ENCODE measurements at places on chromosomes 4 and X.

- no peak for ATAC-seq
Measured at GRCh38 chr4:13617801-13618200, 9.7 kb downstream of the BOD1L1 start.

GRCh38 chr4:88006956-88007303 is 505 bp upstream of the PKD2 start:
- ATAC-seq = no peak

DNA sequence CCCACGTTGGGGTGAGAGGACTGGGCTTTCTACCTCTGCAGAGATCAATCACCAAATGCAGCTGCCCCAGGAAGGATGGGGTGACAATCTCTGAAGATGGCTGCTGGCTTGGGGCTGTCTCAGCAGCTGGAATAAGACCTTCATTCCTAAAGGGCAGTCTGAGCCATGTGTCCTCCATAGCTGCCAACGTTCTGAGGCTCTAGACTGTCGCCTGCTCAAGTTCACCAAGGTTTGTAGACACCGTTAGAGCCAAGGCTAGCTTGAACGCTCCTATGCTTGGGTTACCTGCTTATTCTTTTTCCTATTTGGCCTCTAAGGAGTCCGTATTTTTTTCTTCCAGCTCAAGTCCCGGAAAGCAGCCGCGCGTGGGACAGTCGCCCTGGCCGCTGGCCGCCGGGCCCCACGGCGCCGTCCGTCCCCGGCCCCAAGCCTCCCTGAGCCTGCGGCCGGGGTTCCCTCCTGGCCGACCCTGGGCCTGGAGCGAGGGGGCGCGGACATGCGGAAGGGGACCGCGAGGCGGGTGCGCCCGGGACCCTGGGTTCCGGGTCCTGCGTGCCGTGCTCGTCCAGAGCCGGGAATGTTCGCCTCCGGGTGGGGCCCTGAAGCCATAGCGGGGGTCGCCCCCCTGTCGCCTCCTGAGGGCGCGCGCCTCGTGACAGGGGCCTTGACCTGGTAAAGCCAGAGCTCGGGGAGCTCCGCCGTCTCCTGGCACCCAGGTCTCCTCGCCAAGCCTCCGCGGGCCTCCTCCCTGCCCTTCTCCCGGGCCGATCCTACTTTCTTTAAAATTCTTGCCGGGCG is 23.3 kb downstream of the MRFAP1 start:
- ATAC-seq = no peak

DNA sequence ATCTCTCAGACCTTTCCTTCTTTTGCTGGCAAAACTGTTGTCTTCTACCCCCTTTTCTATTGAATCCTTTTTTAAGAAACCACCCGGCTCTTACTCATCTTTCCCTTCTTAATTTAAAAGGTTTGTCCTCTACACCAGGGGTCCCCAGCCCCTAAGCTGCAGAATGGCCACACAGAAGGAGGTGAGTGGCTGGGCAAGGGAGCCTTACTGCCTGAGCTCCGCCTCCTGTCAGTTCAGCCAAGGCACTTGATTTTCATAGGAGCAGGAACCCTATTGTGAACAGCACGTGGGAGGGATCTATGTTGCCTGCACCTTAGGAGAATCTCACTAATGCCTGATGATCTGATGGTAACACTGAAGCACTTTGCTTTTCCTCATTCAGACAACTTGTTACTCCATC is 726.3 kb upstream of the INTU start:
- ATAC-seq = no peak

- no peak for ATAC-seq
Measured at GRCh38 chrX:43676971-43677572, 21.0 kb downstream of the MAOA start.

DNA sequence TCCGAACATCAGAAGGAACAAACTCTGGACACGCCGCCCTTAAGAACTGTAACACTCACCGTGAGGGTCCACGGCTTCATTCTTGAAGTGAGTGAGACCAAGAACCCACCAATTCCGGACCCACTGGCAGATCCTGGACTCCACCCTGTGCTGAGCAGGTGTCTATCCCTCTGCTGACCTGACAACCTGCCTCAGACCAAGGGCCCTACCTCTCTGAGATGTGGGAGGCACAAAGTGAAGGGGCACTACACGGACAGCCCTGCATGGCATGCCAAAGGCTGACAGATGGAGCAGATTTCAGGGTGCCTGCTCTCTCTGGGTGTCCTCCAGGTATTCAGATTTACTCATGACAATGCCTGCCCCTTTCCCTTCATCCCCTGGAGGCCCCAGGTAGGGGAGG is 14.0 kb upstream of the HSFX1 start:
- ATAC-seq = no peak

DNA sequence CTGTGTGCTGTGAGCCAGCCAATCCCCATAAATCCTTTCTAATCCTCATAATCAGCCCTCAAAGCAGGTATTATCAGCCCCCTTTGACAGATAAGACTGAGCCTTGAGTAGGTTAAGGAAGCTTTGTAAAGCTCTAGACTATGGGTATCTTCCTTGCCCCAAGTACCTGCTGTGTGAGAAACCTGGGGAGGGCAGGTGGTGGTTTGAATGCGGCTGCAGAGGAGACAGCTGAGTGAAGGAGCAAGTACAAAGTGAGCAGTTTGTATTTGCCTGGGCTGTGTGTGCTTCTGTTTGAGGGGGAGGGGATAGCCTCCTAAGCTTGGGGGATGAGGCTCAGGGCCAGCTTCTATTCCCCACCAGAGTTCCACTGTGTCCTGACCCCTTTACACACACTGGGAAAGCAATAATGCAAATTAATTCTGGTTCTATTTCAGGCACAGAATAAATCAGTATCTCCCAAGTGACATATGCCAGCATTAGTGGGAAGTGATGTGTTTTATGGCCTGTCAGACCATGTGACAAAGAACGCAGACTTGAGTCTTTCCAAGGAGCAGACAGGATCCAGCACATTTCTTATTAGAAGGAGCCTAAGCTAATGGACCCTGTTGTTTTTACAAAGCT is 63.5 kb downstream of the EVC start:
- no peak for ATAC-seq

GRCh38 chr4:140807491-140808252 is 51.5 kb upstream of the TBC1D9 start:
- ATAC-seq = peak; percentile 38

DNA sequence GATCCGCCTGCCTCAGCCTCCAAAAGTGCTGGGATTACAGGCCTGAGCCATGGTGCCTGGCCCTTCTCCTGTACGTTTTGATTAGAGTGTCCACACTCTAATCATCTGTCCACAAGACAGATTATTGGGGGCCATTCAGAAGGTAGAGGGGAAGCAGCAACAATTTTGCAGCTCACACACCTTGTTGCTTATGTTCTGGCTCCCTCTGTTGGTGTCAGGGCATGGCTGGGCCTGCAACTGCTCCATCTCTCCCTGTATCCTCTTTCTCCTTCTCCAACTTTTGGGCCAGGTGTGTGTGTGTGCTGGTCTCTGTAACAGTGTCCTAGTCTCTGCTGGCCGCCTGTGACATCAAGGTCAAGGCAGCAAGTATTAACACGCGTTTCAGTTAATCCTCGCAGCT is 125.5 kb upstream of the MBNL3 start:
- no peak for ATAC-seq

- no peak for ATAC-seq
Measured at GRCh38 chr4:172780566-172781081, 388.0 kb upstream of the GALNT7 start.

GRCh38 chr4:40614031-40614430 is 15.6 kb downstream of the RBM47 start:
- no peak for ATAC-seq

DNA sequence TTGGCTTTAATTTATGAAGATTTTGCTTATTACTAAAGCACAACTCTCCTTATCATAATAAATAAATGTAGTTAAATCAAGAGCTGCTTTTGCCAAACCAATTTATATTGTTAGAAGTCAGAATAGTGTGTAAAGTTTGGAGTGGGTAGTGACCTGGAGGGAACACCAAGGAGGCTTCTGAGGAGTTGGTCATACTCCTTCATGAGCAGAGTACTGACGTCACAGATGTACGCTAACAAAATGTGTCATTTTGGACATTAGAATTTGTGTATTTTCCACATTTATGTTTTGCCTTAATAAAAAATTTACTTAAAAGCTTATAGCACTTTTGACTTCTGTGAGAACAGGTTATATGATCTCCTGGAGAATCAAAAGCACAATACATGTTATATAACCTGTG is 953.5 kb upstream of the INTU start:
- ATAC-seq = no peak

GRCh38 chr4:89899152-89899551 is 4.5 kb downstream of the MMRN1 start:
- ATAC-seq = no peak

DNA sequence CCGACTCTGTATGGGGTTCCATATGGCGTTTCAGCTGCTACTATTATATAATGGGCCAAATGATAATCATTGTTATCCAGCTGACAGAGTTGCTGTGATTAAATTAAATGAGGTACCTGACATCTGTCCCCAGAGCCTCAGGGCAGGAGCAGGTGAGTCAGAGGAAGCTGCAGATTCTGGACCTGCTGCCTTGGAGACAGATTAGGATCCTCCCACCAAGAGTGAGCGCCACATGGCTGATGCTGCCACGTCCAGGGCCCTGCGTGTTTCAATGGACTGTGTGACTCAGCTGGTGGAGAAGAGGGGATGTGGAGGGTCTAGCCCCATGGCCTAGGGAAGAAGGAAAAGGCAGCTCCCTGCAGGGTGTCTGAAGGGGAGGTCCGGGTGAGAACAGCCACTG is 28.3 kb upstream of the UXT start:
- no peak for ATAC-seq

GRCh38 chrX:11952176-11952720 is 186.0 kb upstream of the FRMPD4 start:
- ATAC-seq = no peak

GRCh38 chr4:174928174-174928573 is 10.0 kb downstream of the ADAM29 start:
- peak; percentile 36 for ATAC-seq

DNA sequence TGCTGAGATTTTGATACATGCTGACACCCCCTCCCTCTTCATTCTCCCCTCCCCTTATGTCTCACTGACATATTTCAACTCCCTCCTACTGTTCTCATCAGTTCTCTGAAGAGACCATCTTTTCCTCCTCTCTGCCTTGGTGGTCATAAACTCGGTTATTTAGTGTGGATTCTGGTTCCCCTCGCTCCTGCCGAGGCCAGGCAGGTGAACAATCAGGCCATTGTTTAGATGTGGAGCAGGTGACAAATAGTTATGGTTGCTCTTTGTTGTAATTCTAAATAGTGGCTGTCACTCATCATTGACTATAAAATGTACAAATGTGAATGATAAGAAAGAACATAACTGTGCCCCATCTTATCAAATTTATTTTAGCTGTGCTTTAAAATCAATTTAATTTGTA is 324.6 kb downstream of the BCOR start:
- no peak for ATAC-seq

DNA sequence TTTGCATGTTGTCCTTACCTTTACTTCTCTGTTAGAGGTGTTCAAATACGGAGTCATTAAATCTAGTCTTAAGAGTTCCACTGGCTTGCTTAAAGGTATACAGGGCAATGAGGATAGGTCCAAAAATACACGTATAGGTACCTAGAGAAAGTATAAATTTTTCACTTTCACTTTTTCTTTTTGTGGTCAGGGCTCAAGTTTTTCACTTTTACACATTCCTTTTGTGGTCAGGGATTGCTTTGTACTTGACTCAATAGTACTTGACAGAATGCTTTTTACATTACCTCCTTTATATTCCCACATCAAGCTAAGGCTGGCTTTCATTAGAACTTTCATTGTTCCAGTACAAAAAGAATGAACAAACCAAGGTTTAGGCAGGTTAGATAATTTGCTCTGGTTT is 21.7 kb downstream of the TMEM184C start:
- no peak for ATAC-seq
